ENCODE measurements at places on chromosomes 1 and 21.

- DNase-seq, result no peak
Observed at GRCh38 chr1:196306421-196306820, 301.8 kb downstream of the KCNT2 start.

GRCh38 chr1:112298558-112298957, 97.5 kb upstream of the CTTNBP2NL start:
- DNase-seq, result peak; percentile 15

DNA sequence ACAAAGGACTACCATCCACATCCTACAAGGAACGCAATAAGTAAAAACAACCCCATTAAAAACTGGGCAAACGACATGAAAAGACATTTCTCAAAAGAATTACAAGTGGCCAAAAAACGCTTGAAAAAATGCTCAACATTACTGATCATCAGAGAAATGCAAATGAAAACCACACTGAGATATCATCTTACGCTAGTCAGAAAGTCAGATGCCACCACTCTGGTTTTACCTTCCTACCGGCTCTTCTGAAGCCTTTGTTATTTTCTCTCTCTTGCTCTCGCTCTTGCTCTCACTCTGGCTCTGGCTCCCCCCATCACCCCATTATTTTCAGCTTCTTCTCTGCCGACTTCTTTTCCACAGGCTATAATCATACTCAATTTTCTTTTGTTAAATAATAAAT, 38.8 kb downstream of the VPS45 start:
- DNase-seq, result no peak

DNA sequence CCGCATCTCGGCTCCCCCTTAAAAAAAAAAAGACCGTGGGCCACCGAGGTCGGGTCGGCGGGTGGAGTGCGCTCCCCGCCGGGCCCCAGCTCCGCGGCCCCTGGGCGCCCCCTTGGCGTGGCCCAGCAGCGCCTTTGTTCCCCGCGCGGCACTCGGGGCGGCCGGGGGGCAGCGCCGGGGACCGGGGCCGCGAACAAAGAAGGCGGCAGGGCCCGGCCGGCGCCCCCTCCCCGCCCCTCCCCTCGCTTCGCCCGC, 571 bp downstream of the MARCKSL1 start:
- DNase-seq, result no peak

- no peak for DNase-seq
Observed at GRCh38 chr1:75996196-75996595, 64.0 kb upstream of the ASB17 start.

GRCh38 chr1:205739348-205740160, 10.4 kb downstream of the NUCKS1 start:
- DNase-seq, result no peak

DNA sequence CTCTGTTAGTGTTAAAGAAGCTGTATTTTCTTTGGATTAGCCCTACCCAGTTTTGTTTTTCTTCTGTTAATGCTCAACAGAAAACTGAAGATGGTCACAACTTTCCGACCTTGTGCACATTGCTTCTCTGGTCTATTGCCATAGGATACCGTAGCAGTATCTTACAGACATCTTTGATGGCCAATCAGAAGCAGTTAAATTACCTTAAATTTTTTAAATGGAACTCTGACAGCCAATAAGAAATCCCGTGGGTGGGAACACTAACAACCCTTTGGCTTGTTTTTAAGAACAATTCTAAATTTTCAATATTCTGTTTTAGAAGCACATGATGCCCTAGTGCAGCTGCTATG, 17.2 kb downstream of the NFYC start:
- DNase-seq, result no peak

DNA sequence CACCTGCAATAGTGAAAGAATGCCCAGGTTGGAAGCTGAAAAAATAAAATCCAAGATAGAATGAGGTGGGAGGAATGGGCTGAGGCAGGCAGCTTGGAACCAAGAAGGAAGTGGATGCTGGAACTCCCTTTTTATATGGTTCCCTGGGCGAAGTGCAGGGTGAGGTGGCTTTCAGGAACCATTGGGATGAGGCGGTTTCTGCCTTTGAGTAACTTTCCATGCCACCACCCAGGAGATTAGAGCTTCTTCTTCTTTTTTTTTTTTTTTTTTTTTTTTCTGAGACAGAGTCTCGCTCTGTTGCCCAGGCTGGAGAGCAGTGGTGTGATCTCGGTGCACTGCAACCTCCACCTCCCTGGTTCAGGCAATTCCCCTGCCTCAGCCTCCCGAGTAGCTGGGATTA, 17.8 kb upstream of the MRPS6 start:
- DNase-seq, result no peak

DNA sequence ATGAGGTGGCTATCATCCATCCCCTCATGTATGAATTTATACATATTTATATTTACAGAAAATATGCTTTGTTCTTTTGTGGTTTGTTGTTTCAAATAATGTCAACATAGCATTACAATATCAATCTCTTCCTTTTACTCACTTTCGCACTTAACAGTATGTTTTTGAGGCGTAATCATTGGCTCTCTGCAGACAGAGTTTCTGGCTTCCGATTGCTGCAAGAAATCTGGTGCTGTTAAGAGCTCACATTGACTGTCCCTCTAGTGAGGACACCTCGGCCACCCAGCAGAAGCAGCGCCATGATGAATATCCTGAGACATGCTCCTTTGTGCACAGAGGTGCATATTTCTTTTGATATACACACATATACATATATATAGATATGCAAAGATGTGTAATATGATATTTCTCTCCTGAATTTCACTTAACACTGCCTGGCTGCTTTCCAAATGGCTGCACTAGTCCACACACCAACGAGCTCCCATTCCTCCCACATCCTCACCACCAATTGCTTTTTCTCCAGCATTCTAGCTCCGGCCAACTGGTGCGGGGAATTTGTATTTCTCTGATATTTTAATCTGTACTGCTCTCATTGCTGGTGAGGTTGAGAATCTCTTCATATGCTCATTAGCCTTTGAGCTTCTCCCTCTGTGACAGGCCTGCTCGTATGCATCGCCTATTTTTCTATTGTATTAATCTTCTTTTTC, 248.4 kb downstream of the SIPA1L2 start:
- no peak for DNase-seq

DNA sequence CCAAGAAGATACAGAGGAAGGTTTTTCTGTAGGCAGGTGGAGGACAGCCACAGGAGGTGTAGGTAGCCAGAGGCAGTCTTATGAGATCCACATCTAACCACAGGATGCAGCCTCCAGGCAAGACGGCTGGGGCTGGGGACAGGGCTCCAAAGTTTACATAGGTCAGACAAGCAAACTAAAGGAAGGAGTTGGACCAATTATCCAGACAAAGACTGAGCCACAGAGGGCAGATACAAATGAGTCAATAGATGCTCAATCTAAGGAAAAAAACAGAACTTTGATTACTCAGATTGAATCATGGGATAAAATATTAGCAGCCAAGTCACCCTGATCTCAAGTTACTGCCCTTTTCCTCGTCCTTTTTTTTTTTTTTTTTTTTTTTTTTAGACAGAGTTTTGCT, 91.6 kb downstream of the RGS7 start:
- no peak for DNase-seq

- no peak for DNase-seq
Observed at GRCh38 chr1:172496678-172497077, 36.3 kb upstream of the SUCO start.

DNA sequence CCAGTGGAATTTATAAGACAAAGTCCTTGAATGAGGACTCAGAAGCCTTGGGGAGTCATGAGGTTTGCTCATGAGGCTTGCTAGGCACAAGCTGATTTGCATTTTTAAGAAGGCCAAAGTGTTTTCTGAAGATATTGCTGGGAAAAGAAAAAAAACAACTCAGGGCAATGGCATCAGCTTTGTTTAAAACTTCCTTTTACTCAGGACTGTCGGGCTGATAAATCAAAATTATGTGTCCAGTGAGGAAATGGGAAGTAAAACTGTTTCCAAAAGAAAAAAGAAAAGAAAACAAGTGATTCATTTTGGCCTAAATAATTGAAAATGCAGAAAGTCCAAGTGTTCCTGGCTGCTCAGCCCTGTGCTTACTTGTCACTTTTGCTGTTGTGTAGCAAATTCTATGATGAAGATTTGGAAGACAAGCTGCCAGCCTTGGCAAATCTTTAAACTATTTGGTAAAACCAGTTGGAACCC, 282.4 kb downstream of the HLX start:
- no peak for DNase-seq

DNA sequence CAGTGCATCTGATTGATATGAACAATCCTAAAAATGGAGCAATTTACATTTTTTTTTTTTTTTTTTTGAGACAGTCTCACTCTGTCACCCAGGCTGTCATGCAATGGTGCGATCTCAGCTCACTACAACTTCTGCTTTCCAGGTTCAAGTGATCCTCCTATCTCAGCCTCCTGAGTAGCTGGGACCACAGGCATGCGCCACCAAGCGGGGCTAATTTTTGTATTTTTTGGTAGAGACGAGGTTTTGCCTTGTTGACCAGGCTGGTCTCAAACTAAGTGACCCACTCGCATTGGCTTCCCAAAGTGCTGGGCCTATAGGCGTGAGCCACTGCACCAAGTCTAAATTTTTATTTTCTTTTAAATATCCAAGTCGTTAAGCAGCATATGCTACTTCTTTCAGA, 109.0 kb downstream of the FAF1 start:
- DNase-seq, result no peak

GRCh38 chr1:84280912-84281311, 20.6 kb upstream of the SAMD13 start:
- DNase-seq, result no peak

GRCh38 chr1:240004086-240004749, 87.5 kb upstream of the FMN2 start:
- no peak for DNase-seq

DNA sequence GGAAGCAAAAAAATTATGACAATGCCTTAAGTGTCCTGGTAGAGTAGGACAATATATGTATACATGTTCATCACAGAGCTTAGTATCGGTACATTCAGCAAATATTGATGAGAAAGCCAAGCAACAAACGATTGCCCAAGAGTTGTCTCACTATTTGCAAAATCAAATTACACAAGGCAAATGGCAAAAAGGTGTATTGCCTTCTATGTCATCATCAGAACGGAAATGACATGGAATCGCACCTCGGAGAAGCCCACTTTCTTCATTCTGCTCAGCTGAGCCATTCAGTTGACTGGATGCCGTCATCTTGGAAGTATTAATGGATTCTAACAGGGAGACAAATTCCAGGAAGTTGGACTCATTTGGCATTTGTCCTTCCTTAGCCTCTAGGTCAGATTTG, 37.7 kb downstream of the PCNX2 start:
- DNase-seq, result no peak

DNA sequence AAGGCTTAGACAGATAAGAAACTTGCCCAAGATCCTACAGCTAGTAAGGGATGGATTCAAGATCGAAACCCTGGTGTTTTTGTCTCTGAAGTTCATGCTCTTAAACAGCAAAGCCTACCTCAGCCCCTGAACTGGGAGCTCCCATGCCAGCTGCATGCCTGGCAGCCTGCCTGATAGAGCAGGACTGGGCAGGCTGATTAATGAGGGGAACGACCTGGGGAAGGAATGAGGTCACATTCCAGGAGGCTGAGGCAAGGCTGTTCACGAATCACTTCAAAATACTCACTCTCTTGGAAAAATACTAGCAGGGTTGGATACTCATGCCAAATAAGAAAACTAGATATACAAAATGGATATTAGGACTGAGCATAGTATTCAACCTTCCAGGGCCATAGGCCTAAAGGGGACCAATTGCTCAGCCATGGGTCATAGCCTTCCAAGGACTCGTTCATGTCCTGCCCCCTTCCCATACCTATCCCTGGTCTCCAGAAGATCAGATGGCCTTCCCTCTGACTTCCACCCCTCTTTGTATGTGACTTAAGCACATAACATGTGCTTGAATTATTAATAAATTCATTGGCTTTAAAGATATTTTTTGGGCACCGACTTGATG, 15.6 kb upstream of the TACSTD2 start:
- no peak for DNase-seq
